ENCODE measurements at places on chromosomes 3 and 15. TPM values are rescaled to one million over a fixed set of nuclear protein-coding genes. Genes with fewer than 3 reads are reported as not detected.

DNA sequence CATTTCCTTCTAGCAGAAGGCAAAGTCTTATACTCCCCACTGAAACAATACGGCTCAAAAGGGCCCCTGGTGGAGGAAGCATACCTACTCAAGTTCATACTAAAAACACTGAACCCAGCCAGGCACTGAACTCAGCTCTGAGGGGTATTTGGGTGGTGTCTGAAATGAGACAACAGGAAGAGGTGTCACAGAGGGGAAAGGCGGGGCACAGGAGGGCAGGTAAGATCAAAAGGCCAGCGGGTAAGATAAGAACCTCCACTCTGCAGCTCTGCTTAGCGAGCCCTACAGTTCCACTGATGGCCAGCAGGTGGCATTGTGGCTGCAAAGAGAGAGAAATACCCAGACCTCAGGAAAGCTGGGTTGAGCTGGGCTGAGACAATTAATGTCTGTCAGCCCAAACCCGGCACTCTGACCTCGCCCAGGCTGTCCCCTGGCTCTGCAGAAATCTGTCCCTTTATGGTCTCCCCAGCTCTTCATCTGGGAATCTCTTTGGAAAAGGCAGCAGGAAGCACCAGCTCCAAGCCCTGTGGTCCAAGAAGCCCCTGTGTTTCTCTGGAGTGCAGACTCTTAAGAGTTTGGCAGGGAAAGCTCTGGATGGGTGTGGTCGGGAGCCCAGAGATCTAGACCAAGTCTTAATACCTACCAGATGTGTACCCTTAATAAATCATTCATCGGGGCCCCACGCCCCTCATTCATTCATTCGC lies 8.4 kb downstream of the MFGE8 start:
- H3K4me1 ChIP-seq, result peaks cover 7% of the 10 kb centered on the region
- no peaks in the 10 kb centered on the region for H3K36me3 ChIP-seq
- DNase-seq, result peak; percentile 64
- H3K27me3 ChIP-seq, result no peaks in the 10 kb centered on the region
- H3K27ac ChIP-seq, result no peak overlapping the region
- H3K4me3 ChIP-seq, result no peak overlapping the region

GRCh38 chr3:45166321-45166879 lies 20.2 kb upstream of the CDCP1 start:
- H3K36me3 ChIP-seq, result no peaks in the 10 kb centered on the region
- no peak overlapping the region for H3K4me3 ChIP-seq
- DNase-seq, result no peak
- H3K27me3 ChIP-seq, result peaks cover 14% of the 10 kb centered on the region

DNA sequence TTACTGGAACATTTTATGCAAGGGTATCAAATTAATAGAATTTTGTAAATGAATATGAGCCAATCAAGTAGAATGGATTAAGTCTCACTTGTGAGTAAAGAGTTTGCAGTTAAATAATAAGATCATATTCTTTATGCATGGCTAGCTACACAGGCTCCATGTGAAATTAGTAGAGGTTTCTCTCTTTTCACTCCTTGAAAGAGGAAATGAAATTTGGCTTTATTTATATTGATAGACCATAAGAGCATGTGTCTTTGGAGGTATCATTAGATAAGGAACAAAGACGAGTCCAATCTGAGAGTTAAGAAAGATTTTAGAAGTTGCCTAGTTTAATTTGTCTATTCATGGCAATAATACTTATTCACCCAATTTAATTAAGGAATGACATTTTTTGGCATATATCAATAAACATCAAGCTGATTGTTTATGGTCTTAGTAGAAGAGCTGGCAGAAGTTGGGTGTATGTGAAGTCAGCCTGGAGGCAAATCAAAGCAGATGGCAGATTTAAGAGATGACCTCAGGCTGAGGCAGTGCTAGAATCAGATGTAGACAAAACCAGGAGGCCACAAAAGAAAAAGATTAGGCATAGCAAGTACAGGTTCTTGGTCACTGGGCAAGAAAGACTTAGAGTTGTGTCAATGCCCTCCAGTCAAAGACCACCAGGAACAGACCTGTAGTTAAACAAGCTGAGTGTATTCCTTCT lies 406.5 kb upstream of the ARHGEF26 start:
- H3K4me3 ChIP-seq, result no peak overlapping the region
- no peaks in the 10 kb centered on the region for H3K27me3 ChIP-seq
- H3K4me1 ChIP-seq, result no peaks in the 10 kb centered on the region
- H3K36me3 ChIP-seq, result no peaks in the 10 kb centered on the region

DNA sequence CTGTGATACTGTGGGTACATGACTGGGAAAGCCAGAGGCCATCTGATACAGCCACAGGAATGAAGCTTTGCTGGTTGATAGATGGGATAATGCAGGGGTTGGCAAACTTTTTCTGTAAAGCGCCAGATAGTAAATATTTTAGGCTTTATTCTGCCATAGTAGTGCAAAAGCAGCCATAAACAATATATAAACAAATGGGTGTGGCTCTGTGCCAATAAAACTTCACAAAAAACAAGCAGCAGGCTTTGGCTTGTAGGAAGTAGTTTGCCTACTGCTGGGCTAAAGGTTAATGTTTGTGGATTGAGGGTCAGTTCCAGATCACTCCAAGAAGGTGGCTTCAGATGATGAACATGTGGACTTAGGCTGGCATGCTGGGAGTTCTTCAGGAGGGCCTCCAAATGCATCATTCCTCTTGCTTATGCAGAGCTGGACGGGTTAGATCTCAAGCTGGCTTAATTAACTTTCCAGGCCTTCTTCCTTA lies 305.7 kb downstream of the RPLP1 start:
- peaks cover 97% of the 10 kb centered on the region for H3K4me1 ChIP-seq
- H3K4me3 ChIP-seq, result peak overlapping the region; percentile 15
- no peaks in the 10 kb centered on the region for H3K27me3 ChIP-seq
- H3K27ac ChIP-seq, result peak overlapping the region; percentile 57

DNA sequence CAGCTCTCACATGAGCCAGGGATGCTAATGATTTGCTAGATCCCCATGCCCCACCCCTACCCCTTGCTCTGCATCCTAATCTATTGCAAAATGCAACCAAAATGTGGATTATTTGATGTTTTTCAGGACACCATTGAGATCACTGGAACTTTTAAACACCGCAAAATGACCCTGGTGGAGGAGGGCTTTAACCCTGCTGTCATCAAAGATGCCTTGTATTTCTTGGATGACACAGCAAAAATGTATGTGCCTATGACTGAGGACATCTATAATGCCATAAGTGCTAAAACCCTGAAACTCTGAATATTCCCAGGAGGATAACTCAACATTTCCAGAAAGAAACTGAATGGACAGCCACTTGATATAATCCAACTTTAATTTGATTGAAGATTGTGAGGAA lies 29.7 kb downstream of the HDC start:
- no peak overlapping the region for H3K27ac ChIP-seq
- DNase-seq, result no peak
- no peak overlapping the region for H3K4me3 ChIP-seq
- H3K27me3 ChIP-seq, result no peaks in the 10 kb centered on the region

DNA sequence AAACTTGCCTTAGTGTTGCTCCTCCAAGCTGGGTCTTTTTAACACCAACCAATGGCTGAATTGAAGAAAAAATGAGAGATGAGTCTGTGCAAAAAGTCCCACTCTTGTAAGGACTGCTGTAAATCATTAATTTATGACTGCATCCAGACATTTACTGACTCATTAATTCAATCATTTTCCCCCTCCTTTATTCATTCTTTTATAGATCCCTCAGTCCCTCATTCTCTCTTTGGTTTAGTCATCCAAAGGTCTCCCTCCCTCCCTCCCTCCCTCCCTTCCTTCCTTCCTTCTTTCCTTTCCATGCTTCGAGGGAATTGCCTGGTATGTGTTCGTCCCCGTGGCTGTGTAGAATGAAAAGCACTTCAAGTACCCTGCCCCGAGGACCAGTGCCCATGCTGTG lies 35.3 kb upstream of the MRPS22 start:
- no peaks in the 10 kb centered on the region for H3K36me3 ChIP-seq
- no peak for DNase-seq
- H3K4me3 ChIP-seq, result no peak overlapping the region
- no peak overlapping the region for H3K27ac ChIP-seq

GRCh38 chr3:153640689-153641665 lies 479.0 kb downstream of the RAP2B start:
- H3K36me3 ChIP-seq, result no peaks in the 10 kb centered on the region
- H3K27ac ChIP-seq, result no peak overlapping the region

GRCh38 chr15:93253681-93254080 lies 164.7 kb upstream of the RGMA start:
- H3K4me1 ChIP-seq, result no peaks in the 10 kb centered on the region
- H3K36me3 ChIP-seq, result no peaks in the 10 kb centered on the region
- no peaks in the 10 kb centered on the region for H3K27me3 ChIP-seq
- no peak overlapping the region for H3K27ac ChIP-seq
- no peak overlapping the region for H3K4me3 ChIP-seq

- no peaks in the 10 kb centered on the region for H3K36me3 ChIP-seq
- no peak overlapping the region for H3K27ac ChIP-seq
- H3K4me3 ChIP-seq, result no peak overlapping the region
- peaks cover 21% of the 10 kb centered on the region for H3K4me1 ChIP-seq
- no peak for DNase-seq
Measured at GRCh38 chr3:188034989-188035388, 119.0 kb upstream of the LPP start.

DNA sequence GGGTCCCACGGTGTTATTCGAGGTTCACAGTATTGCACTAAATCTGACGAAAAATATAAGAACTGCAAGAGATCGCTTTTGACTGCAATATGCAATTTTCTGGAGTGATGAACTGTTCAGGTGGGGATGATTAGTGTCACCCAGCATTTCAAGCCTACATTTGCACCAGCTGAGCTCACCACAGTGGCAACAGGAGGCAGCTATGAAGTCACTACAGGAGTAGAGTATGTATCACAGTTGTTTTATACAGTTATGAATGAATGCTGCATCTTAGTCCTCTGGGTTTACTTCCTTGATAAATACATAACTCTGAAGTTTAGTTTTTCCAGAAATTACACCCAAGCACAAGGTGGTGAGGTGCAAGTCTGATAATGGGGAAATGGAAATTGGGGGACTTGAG lies 69.6 kb downstream of the CHSY1 start:
- peaks cover 45% of the 10 kb centered on the region for H3K36me3 ChIP-seq
- H3K27ac ChIP-seq, result no peak overlapping the region
- no peaks in the 10 kb centered on the region for H3K4me1 ChIP-seq
- H3K27me3 ChIP-seq, result no peaks in the 10 kb centered on the region
- H3K4me3 ChIP-seq, result no peak overlapping the region

DNA sequence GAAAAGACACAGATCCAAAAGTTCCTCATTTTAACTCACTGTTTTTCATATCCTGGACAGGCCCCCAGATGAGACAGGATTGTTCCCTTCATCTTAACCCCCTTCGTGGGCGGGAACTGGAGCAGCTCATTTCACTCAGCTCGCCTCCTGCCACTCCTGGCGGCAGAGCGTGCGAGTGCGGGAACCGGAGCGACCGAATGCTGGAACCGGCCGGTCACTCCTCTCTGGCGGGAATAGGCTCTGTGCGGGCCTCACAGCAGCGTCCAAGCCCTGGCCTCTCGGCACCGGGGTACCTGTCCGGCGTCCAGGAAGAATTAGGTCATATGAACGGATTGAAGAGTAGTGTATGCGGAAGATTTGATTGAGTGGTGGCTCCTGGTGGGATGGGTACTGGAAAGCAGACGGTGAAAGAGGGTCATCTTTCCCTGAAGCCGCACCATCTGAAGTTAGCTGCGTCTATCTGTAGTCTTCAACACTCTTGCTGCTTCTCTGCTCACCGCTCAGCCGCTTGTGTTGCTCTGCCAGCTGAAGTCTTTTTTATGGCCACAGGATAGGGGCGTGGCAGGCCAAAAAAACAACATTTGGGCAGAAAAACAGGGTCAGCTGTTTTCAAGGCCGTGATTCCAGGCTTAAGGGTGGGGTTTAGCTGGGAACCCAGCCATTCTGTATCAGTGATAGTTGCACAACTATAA lies 42.3 kb upstream of the FXR1 start:
- no peaks in the 10 kb centered on the region for H3K4me1 ChIP-seq
- DNase-seq, result no peak
- H3K4me3 ChIP-seq, result no peak overlapping the region
- no peak overlapping the region for H3K27ac ChIP-seq
- H3K27me3 ChIP-seq, result peaks cover 24% of the 10 kb centered on the region

DNA sequence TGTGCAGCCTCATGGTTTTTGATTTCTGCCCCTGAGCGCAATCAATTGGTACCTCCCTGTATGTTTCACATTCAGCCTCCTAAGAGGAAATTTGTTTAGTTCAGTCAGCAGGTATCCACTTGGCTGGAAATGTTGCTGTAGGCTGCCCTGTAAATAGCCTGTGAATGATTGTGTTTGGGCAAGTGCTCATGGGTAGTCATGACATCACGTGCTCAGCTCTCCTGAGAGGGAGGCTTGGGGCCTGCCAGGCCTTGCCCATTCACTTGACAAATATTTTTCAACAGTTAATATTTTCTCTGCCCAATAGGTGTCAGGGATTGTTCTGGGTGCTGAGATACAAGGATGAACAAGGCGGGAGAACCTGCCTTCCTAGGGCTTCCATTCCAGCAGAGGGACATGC lies 13.3 kb downstream of the HRH1 start:
- no peaks in the 10 kb centered on the region for H3K4me1 ChIP-seq
- H3K27ac ChIP-seq, result no peak overlapping the region
- no peak for DNase-seq

DNA sequence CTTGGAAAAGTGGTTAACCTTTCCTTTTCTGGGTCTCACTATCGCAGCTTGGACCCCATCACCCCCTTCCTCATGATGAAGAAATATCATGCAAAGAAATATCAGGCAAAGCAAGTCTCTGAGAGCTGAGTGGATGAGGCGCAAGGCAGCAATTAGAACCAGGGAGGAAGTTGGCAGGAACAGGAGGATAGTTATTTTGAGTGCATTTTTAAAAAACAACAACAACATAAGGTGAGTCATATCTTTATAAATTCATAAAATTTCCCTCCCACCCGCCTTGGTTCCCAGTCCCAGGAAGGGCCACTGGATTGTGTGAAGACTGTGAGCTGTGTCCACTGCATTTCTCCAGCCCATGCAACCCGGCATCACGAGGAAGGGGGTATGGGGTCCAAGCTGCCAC lies 316.9 kb upstream of the TLE3 start:
- H3K27ac ChIP-seq, result no peak overlapping the region
- H3K4me1 ChIP-seq, result no peaks in the 10 kb centered on the region
- H3K27me3 ChIP-seq, result peaks cover 7% of the 10 kb centered on the region
- no peaks in the 10 kb centered on the region for H3K36me3 ChIP-seq
- DNase-seq, result no peak
- H3K4me3 ChIP-seq, result no peak overlapping the region

DNA sequence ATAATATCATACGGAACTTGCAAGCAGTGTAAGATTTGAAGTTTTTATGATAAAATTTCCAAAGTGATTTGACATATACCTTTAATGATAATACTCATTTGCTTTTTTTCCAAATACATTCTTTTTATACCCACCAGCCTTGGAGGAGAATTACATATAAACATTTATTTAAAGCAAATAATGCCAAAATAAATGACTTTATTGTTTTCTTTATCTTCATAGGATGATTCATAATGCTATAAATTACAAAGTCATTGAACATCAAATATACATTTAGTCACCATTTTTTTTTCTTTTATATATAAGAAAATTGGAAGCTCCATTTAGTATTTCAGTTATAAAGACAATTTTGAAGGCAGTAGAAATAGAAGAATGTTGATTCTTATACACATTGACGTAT lies 450.9 kb downstream of the NAALADL2 start:
- no peak for DNase-seq
- no peaks in the 10 kb centered on the region for H3K27me3 ChIP-seq
- H3K27ac ChIP-seq, result no peak overlapping the region
- no peaks in the 10 kb centered on the region for H3K36me3 ChIP-seq

- no peaks in the 10 kb centered on the region for H3K27me3 ChIP-seq
- no peaks in the 10 kb centered on the region for H3K4me1 ChIP-seq
- no peak overlapping the region for H3K4me3 ChIP-seq
- no peak overlapping the region for H3K27ac ChIP-seq
- H3K36me3 ChIP-seq, result no peaks in the 10 kb centered on the region
Measured at GRCh38 chr3:148884261-148884660, 19.2 kb downstream of the CPA3 start.

The CCR3 gene
- not detected for total RNA-seq

The STRA6 gene
- total RNA-seq, result not detected

The TBL1XR1 gene
- 312 TPM for total RNA-seq

The IL17RB gene
- total RNA-seq, result 3.8 TPM

The PLA2G4E gene
- not detected for total RNA-seq
